CD4-positive, alpha-beta T cell treated with Interleukin-15 for 4 hours (primary cell): ENCODE measurements at places on chromosomes 13 and 19.

DNA sequence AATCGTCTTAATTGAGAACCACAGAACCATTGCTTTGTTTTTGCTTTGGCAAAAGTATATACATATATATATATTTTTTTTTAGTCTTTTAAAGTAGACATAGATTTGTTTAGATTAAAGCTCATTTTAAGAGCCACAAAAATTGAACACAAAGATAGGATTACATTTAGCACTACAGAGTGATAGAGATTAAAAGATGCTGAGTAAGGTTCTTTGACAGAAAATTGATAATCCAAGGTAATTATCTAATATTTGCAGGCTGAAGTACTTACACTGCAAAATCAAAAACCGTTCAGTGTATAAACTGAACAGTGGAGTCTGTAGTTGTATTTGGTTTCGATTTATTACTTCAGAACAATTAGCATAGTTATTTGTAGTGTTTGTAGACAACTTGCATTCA lies 24.5 kb upstream of the ZNF98 start:
- no peak for DNase-seq

DNA sequence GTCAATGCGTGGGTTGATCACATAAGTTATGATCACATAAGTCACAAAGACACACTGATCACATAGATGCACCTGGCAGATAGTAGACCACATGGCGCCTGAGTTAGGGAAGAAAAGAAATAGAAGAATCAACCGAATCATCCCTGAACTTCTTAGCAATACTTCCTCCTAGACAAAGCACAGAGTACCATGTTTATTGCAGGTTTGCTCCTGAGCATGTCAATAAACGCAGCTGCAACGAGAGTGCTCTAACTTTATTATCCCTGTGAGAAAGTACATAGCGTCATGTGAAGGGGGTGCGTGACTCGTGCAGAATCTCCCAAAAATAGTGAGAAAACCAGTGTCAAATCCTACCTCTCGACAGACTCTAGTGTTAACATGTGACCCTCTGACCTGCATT lies 17.3 kb downstream of the NCR1 start:
- DNase-seq = no peak

DNA sequence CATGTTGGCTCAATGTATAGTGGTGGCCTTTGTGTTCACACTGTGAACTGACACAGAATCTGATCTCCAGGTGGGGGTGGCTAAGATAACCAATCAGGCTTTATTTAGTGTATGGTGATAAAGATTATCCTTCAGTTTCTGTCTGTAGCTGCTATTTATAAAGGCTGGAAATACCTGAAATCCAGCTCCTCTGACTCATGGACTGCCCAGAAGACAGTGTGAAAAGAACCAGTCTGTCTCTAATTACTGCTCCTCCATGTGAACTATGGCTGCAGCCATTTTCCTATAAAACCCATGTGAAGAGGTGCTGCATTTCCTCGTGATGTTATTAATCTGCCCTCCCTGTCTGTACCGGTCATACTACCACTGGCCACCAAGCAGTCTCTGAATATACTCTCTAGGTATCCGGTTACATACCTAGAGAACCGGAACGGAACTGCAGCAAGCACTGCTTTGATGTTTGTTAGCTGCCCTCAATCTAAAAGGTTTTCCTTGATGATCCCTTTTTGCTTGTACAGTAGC lies 238.0 kb downstream of the LHFPL6 start:
- DNase-seq = no peak

DNA sequence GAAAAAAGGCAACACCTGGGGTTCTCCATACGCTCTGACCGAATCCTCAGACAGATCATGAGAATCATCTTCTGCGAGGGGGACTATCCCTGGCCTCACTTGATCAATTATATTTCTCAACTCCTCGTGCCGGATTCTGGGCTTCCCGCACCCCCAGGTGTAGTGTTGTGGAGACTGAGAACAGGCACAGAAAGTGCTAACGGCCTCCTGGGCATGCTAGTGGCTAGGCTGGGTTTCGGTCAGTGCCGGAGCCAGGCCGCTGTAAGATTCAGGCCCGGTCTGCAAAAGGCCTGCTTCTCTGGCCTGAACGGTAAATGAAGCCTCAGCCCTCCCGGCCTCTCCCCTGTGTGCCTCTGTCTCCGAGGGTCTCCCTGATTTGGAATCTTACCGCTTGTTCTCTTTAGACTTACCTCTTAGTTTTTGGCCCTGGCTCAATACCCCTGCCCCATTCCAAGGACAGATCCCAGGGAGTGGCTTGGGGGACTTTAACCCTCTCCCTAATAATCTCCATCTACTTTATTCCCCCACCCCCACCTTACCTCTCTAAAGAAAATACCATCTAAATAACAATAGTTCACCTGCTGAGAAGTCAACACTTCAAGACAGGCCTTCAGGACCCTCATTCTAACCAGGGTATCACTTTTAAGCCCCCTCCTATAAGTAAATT lies 79.0 kb upstream of the MEDAG start:
- DNase-seq = no peak

DNA sequence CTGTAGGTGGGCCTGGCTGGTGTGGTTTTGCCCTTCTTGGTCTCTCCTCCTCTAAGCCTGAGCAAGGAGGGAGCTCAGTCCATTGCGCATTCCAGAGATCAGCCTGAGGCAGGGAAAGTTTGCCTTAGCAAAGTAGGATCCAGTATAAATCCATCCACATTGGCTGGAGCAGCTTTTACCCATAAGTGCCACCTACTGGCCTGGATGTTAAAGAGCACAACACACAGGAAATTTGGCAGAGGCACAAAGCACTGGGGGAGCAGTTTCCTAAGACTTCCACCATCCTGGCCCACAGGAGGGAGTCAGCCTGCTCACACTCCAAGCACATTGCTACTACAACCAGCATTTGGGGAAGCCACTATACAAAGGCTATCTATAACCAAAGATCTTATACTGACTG lies 1124.2 kb downstream of the SLITRK1 start:
- no peak for DNase-seq

- DNase-seq = no peak
Measured at GRCh38 chr13:111850458-111850857, 216.5 kb upstream of the SOX1 start.

GRCh38 chr19:55592391-55593090 lies 6.8 kb downstream of the FIZ1 start:
- DNase-seq = no peak

DNA sequence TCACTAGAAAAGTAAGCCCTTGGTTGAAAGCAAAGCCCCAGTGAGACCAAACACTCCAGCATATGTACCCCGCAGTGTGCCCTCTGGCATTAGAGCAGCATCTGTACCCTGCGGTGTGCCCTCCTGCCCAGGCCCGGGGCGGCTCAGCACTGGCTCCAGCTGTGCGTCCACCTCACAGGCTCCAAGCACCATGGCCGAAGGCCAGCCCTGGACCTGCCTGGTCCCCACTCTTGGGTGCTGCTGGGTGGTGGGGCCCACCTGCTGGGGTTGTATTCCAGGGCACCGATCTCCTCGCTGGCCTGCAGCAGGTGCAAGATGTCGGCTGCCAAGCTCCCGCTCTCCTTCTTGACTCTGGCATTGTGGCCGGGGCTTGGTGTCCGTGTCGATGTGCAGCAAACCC lies 230.2 kb downstream of the TUBA3C start:
- DNase-seq = no peak

DNA sequence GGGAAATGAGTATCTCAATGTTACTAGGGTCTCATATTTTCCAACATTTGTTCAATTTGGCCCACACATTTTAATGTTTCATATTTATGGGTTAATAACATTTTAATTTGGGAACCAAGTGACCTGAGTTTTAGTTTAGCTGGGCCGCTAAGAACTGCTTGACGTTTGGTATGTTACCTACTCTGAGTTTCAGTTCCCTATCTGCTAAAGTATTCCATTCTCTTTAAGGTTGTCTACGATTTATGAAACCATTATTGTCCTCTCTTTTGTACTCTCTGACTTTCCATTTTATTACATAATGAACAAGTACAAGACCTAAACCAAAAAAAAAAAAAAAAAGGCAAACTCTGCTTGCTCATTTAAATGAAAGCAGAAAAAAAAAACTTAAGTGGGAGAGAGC lies 89.9 kb downstream of the FGF14 start:
- no peak for DNase-seq
